ENCODE measurements at places on chromosomes 3 and 15.

DNA sequence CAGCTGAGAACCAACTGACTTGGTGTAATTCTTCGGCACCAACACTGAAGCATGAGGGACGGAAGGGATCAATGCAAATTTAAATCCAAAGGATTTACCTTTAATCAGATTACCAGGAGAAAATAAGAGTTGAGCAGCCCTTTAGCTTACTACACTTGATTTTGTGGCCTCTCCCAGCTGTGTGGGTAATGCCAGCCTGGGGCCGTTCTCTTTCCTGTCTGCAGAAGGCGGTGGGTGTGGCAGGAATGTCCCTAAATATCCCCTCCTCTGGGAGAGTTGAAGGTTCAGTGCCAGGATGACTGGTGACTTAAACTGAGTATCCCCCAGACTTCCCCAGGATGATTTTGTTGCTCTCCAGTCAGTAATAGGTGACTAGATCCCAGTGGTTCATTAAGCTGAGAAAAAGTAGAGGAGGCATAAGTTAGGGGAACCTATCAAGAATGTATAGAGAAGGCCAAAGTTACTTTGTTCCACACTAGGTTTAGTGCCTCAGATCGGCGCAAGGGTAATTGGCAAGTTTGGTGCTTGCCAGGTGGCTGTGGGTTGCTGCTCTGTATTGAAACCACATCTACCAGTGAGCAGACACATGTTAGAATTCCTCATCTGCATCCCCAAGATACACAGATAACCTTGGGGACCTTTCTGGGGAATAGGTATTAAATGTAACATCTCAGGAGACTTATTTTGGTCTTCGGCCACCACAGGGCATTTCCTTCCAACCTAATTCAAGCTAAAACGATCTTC lies 23.1 kb downstream of the MAPKBP1 start:
- DNase-seq: no peak

DNA sequence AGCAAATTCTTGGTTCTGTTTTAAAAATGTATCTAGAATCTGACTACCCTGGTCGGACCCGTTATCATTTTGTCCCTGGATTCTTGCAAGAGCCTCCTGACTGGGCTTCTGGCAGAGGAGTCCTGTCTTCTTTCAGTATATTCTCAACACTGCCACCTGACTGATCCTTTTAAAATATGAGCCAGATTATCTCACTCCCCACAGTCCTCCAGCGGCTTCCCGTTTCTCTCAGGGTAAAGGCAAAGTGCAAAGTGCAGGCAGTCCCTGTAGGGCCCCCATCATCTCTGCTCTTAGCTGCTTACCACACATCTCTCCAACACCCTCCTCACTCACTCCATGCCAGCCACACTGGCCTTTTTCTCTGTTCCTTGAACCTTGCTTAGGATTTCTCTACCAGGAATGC lies 28.4 kb downstream of the CRTC3 start:
- DNase-seq: peak; percentile 11

DNA sequence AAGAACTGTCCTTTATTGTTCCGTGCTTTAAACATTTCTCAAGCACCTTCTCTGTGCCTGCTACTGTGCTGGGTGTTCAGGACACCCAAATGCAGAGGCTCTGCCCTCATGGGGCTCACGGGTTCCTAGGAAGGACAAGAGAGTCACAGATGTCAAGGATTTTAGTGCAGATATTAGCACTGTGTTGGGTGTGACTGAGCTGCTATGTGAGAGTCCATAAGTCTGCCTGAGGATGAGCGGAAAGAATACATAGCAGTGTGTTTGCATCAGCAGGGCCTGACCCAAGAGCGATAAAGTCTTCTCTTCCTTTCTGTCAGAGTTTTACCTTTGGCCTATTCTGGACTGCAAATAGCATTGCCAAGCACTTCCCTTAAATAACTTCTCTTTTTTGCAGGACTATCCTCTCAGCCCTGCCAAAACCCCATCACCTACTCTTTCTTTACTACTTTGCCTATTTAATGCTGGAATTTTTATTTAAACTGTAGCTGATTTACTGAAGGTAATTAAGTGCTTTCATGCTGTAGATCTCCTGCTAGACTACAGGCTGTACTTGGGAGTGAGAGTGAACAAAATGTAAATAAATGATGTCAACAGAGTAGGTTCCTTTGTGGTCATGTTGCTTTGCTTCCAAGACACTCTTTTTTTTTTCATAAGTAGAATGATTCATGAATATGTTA lies 459.4 kb upstream of the TPRG1 start:
- DNase-seq: peak; percentile 13

- peak; percentile 59 for DNase-seq
Measured at GRCh38 chr3:192915722-192916121, 1.9 kb downstream of the MB21D2 start.

- DNase-seq: no peak
Measured at GRCh38 chr3:122475316-122475715, 39.4 kb downstream of the KPNA1 start.

GRCh38 chr15:74423431-74424257 lies 10.1 kb downstream of the SEMA7A start:
- DNase-seq: peak; percentile 13

- DNase-seq: peak; percentile 35
Measured at GRCh38 chr15:33735637-33736247, 232.6 kb upstream of the CHRM5 start.

GRCh38 chr3:81433675-81434074 lies 327.8 kb downstream of the GBE1 start:
- DNase-seq: no peak

GRCh38 chr15:40941528-40942336 lies 11.5 kb upstream of the CHAC1 start:
- DNase-seq: peak; percentile 64

DNA sequence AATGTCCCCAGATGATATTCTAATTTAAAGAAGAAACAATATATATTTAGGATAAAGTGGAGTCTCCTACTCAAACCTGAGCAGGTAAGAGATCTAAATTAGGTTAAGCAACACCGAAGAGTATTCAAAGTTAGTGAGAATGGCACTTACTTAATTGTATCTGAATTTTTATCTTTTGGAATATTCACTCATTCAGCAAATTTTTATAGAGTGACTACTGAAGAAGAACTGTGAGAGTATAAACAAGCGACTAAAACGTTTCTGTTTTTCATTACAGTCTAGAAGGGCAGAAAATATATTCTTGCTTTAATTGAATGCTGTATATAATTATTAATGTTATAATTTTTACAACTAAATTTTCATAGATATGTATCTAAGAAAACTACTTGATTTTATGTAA lies 567.7 kb upstream of the TBL1XR1 start:
- DNase-seq: no peak

DNA sequence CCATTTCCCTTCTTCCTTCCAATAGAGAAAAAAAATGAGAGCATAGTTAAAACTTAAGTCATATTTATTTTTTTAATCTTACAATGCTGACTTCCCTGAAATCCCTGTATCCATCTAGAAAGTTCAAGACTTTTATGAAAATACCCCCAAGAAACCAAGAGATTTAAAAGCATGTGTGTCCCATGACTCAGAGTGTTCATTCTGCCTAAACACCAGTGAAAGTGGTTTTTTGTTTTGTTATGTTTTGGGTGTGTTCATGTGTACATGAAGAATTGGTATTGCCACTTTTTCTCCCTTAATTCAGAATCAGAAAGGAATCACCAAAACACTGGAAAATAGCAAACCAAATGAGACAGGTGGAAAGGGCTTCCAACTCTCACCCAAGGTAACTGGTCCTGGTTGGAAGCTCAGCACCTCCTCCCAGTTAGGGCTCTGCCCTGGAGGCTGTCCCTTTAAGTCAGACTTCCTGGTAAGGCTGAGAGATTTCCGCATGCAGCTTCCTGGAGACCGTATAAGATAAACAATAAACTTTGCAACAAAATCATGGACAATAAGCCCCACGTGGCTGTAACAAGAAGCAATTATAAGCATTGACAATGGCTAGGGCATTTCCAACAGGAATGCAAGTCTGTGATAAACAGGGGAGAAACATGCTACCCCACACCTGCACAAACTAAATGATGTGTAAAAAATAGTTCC lies 121.9 kb upstream of the ARHGEF3 start:
- DNase-seq: peak; percentile 46

- no peak for DNase-seq
Measured at GRCh38 chr3:189570916-189571315, 60.3 kb upstream of the TP63 start.

- DNase-seq: no peak
Measured at GRCh38 chr15:93848490-93848889, 382.9 kb upstream of the MCTP2 start.

- DNase-seq: no peak
Measured at GRCh38 chr3:154192225-154192624, 71.0 kb downstream of the ARHGEF26 start.

- no peak for DNase-seq
Measured at GRCh38 chr15:35399901-35400300, 146.1 kb downstream of the DPH6 start.

GRCh38 chr15:33934921-33935320 lies 33.4 kb upstream of the CHRM5 start:
- no peak for DNase-seq

DNA sequence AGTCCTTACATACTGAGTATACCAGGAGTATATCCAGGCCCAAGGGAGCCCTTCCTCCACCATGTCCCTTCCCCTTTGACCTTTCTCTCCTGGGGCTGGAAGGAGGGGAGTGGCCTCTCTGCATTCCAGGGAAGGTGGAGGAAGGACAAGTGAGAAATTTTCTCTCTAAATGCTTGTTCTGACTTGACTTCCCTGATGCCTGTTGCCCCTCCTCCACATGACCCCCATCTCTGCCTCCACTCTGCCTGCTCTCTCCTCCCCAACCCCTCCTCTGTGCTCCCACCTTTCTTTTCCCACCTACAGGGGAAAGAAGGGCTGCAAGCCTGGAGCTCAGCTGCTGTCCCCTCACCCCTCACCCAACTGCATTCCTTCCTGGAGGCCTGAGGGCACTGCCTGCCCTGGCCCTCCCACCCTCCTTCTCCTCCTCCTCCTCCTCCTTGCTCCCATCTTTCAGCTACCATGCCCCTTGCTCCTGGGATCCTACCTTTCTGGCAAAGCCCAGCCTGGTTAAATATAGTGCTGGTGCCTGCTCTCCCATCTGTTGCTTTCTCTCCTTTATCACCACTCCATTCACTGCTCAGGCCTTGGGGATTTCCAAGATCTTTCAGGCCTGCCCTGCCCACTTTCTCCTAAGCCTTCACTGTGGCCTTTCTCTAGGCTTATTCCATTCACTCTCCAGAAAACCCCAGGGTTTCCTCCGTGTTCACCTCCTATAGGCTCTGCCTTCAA lies 8.5 kb upstream of the DAG1 start:
- peak; percentile 44 for DNase-seq

DNA sequence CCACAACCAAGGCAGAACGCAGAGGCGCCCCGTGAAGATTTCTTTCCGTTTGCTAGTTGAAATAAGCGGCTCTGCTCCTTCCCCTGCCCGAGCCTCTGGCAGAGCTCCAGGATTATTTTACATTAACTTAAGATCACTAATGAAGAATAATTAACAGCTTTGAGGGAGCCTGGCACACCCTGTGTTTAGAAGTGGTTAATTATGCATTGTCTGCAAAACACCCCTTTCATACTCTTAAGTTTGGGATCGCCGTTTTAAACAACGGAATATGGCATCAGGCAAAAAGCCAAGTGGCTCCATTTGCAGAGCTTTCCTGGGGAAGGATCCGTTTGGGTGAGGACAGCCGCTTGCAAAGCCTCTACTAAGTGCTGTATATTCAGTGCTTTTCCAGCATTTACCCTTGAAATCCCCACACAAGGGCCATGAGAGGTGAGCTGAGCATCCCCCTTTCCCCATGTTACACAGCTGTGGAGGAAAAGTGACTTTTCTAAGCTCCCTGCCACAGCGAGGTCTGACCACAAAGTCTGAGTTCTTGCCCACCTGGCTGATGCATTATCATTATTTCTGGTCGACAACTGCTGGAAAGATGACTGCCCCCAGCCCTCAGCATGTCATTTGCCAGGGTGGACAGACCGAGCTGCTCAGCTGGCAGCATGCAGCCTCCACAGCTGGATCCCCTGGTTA lies 33.9 kb downstream of the IQSEC1 start:
- no peak for DNase-seq

Measured in A172 (cell line).